ENCODE measurements at places on chromosomes 16 and 17.

GRCh38 chr17:56803071-56803470 is 30.6 kb downstream of the C17orf67 start:
- no peak for DNase-seq

GRCh38 chr17:17126131-17127110 is 79.7 kb downstream of the PLD6 start:
- DNase-seq: no peak

GRCh38 chr17:76384222-76384986 is at the start of gene SPHK1:
Gene SPHK1, plus strand, starts transcription at chr17:76384609. Its CDS starts 1,036 bp downstream, at chr17:76385645.
- DNase-seq: peak; percentile 89

GRCh38 chr16:70437017-70437581 is 1.8 kb downstream of the ST3GAL2 start:
- peak; percentile 41 for DNase-seq

DNA sequence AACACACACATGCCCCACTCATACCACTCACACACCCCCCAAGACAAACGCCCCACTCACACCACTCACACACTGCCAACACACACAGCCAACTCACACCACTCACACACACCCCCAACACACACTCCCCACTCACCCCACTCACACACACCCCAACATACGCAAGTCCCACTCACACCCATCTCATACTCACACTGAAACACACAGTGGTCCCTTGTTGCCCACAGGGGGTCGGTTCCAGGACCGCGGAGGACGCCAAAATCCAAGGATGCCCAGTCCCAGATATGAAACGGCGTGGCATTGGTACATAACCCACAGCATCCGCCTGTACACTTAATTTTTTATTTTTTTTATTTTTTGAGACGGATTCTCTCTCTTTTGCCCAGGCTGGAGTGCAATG is 20.9 kb downstream of the RNF213 start:
- no peak for DNase-seq

DNA sequence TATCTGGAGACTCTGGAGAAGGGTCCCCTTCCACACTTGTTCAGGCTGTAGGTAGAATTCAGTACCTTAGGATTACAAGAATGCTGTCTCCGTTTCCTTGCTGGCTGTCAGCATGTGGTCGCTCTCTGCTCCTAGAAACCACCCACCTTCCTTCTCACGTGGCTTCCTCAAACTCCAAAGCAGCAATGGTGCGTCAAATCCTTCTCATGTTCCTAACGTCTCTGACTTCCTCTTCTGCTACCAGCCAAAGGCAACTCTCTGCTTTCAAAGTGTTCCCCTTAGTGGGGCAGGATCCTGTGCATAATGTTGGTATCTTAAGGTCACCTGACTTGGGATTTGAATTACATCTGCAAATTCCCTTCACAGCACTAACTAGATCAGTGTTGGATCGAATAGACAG is 30.9 kb upstream of the DYNLRB2 start:
- DNase-seq: no peak

DNA sequence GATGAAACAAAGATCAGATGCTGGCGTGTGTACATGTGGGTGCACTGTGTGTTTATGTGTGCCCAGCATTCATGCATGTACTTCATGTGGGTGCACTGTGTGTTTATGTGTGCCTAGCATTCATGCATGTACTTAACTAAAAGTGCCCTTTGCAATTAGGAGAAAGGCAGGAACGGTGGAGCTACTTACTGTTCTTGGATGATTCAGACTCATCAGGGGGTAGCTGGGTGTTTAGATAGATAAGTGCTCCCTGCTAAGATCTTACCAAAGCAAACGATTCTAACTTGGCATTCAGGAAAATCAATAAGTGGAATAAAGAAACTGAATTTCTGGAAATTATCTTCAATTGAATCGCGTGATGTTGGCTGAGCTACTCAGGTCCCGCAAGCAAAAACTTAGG is 8.6 kb upstream of the MYH2 start:
- no peak for DNase-seq

DNA sequence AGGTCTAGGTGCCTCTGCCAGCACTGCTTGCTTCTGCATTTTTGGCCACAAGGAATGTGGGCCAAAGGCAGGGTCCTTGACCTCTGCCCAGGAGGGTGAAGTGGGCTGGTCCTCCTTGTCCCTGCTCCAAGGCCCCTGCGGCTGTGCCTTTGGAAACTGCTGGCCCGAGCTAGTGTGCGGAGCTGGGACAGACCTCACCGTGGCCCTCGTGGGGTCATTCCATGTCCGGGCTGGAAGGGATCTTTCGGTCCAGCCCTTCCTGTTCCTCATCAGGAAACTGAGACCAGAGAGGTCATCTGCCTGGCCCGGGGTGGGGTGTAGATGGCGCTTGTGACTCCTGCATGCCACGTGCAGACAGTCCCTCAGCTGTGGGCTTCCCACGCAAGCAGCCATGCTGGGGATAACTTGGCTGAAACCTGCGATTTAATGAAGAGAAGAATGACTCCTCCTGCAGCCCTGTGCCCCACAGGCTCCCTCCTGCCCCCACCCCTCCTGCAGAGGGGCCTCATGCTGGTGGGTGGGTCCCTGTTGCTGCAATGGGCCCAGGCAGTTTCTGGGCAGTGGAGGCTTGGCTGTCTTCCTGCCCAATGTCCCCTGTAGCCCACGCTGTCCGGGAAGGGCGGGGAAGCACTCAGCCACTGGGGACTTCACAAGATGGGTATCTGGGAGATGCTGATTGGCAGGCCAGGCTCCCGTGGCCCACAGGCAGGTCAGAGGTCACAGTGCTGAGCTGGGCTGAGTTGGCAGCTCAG is 245.2 kb downstream of the SEC14L1 start:
- no peak for DNase-seq

DNA sequence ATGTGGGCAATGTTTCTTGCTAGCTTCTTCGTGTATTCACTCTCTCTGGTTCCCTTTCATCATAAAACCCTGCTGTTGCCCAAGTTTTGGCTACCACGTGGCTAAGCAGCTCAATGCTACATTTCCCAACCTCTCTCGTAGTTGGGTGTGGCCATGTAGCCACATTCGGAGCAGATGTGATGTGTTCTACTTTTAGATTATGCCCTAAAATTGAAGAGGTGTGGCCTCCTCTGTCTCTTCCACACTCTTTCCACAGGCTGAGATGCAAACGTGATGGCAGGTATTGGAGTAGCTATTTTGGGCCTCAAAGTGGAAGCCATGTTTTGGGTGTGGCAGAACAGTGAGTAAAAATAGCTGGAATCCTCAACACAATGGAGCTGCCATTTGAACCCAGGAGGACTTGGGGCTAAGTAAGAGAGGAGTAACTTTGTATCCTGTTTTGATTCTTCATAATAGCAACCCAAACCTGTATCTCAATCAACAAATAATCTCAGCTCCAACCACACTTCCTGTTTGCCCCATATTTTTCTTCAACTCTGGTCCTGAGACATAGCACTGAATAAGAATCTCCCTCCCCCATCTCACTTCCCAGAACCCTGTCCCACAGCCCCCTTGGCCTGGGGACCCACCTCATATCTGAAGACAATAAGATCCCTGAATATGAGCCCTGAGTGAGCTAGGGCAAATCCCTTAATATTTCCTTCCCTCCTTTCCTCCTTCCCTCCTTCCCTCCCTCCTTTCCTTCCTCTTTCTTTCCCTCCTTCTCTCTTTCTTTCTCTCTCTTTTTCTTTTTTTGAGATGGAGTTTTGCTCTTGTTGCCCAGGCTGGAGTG is 4.0 kb downstream of the NUPR1 start:
- no peak for DNase-seq

DNA sequence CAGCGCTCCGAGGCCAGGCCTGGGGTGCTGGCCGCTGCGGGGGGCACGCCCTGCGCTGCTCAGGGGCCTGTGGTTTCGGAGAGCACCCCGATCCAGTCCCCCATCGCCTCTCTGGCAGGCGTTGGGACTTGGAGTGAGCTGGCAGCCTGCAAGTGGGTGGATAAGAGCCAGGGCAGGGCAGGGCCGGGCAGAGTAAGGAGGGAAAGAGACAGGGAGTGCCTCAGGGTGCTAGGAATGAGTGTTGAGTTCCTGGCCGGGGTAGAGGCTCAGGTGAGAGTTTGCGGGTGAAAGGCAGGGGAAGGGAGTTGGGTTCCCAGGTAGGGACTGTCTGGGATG is 1.3 kb downstream of the CDH13 start:
- no peak for DNase-seq

- DNase-seq: peak; percentile 74
Measured at GRCh38 chr17:34377078-34377823, 14.2 kb upstream of the CCL1 start.

DNA sequence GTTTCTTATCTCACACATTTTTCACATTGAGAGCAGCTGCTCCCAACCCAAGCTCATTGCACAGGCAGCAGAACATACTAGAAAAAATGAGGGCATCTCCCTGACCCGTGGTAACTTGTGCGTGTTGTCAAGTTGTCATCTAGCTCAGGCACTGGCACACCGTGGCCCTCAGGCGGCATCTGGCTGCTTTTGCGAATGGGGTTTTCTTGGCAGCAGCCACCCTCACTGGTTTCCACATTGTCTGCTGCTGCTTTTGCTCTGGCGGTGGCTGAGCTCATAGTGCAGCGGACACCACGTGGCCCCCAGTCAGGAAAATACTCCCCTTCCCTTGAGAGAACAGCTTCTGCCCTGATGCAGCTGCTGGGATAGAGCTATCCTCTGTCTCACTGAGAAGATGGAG is 9.4 kb upstream of the TEDC2 start:
- DNase-seq: no peak

- DNase-seq: no peak
Measured at GRCh38 chr16:9372934-9373890, 281.8 kb downstream of the HAPSTR1 start.

- no peak for DNase-seq
Measured at GRCh38 chr17:47882247-47882646, 13.8 kb upstream of the SP2 start.

DNA sequence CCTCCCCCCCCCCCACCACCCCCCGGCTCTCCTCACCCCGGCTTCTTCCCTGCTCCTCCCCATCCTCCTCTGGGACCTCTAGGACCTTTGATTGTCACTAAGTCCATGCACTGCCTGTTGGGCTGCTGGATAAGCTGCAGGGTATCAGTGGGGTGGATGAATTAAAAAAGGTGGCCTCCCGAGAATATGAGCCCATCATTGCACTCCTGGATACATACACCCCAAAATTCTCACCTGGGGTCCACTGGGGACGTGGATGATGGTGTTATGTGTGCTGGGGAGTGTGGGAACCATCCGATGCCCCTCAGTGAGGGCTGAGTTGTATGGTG is 88.8 kb downstream of the IRF8 start:
- DNase-seq: no peak

DNA sequence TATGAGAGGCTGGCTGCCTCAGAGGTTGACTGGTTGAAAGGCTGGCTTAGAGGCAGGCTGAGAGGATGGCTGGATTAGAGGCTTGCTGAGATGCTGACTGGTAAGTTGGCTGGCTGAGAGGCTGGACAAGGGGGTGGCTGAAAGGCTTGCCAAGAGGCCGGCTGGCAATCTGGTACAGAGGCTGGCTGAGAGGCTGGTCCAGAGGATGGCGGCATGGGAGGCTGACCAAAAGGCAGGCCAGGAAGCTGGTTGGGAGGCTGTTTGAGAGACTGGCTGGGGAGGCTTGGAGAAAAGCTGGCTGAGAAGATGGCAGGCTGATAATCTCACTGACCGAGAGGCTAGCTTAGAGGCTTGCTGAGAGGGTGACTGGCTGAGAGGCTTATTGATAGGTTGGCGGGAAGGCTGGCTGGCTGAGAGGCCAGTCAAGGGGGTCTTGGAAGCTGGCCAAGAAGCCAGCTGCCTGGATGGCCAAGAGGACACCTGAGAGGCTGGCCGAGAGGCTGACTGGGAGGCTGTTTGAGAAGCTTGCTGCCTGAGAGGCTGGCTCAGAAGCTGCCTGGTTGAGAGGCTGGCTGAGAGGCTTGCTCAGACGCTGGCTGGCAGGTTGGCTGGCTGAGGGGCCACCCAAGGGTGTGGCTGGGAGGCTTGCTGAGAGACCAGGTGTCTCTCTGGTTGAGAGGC is 34.2 kb upstream of the ACSM2B start:
- no peak for DNase-seq

DNA sequence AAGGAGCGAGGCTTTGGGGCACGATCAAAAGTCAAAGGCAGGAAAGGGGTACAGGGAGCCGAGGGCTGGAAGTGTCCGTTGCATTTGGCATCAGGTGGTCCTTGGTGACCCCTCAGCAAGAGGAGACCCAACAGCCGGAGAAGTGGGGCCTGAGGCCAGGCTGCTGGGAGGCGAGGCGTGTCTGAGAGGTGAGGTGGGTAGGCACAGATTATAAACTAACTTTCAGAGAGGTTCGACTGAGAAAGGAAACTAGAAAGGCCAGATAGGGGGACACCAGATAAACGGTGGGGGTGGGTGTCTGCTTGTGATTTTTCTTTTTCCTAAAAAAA is 3.6 kb downstream of the PECAM1 start:
- no peak for DNase-seq

DNA sequence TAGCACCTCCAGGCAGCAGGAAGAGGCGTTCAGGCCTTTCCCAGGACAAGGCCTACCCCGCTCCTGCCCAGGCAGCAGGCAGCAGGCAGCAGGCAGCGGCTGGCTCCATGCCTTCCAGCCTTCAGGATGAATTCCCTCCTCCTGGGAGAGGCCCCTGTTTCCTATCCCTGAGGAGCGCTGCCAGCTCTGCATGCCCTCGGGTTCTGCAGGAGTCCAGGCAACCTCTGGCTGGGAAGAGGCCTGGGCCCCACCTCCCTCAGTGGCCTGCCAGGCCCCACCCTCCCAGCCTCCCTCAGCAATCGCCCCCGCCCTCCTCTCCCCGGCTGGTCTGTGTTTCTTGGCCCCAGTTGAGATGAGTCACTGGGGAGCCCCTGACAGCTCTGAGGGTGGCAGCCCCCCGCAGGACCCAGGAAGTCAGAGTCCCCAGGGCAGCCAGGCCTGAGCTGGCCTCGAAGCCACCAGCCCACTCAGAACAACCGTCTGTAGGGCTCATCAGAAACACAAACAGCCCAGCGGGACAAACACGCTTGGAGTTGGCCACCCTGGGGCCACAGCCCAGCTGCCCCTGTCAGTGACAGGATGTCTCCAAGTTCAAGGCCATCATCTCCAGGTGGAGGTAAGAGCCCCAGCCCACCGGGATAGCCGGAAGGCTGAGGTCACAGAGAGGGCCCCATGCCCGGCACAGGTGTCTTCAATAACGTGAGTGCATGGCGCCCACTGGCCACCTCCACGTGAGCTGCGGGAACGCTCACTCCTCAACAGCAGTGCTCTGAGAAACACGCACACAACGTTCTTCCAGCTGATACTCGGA is 39.5 kb upstream of the CIBAR2 start:
- DNase-seq: peak; percentile 75

DNA sequence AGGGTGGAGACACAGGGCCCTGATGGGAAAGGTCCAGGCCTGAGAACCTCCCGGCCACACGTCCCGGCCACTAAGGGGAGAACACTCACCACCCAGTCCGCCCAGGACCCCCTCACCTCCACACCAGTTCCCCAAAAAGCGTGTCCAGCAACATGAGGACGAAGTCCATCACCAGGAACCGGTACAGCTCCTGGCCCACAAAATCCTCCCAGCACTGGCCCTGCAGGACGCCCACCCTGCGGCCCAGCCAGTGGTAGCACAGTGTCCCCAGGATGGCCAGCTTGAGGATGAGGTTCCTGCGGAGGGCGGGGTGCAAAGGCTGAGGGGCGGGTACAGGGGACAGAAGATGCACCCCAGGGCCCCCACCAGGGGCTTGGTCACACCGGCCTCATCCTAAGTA is 8.0 kb downstream of the TMC6 start:
- DNase-seq: no peak

Measured in GM12865 (cell line).